Activated CD4-positive, CD25-positive, alpha-beta regulatory T cell treated with anti-CD3 and anti-CD28 coated beads, Interleukin-2, amount 50 U/mL, for 72 hours (primary cell): ENCODE measurements at places on chromosomes 4 and X.
A peak's percentile ranks its signal among the peaks of the same experiment; 100 is the strongest.

DNA sequence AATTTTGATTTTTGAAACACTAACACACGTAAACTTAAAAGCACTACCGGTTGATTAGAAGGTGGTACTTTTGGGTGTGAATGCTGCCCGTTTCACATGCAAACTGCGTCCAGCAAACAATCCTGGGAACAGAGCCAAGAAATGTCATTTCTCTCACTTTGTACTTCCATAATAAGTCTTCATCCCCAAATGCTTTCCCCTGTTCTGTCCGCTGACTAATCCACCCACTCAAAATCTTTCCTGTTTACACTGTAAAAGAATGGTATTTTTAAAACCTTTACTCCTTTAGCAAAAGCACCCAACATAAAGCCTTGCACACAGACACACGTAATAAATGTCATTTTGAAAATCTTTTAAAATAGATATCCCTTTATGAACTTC lies 39.1 kb upstream of the PDLIM5 start:
- no peak for DNase-seq

DNA sequence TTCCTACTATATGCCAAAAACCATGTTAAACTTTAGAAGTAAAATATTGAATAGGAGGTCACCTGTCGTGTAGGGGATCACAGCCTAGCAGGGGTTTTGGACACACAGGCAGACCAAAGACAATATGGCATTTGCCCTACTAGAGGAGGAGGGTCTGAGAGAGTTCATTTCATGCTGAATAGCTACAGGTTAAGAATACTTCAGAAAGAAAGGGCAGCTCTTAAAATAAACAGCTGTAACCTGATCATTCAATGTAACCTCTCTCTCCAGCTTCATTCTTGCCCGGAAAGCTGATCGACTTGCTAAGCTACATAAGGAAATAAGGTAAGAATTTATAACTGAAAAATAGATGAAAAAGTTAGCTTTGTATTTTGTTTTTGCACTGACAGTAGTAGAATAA lies 79.9 kb downstream of the MAOA start:
- no peak for DNase-seq

DNA sequence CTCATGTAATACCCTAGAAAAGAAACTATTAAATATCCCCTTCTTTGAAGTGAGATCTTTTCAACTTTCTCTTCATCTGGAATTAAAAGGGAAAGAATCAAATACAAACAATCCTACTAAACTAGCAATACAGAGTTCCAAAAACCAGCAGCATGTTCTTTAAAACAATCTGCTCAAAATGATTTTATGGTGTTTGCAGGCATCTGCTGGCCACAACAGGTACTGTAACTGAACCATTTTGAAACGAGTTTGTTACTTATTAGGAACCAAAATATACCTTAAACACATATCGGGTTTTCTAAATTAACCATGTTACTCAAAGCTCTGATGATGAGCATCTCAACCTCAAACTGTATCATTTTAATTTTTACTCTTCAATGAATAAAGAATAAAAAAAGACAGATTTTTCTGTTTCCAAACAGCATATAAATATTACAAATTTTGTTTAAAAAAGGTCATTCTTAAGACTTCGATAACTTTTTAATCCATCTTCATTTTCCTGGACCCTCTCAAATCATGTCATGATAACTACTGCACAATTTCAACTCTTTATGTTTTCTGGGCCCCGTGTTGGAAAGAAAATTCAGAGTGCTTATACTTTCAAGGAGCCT lies 56.5 kb downstream of the ARAP2 start:
- no peak for DNase-seq

- no peak for DNase-seq
Measured at GRCh38 chr4:37816006-37816405, 10.5 kb upstream of the PGM2 start.

DNA sequence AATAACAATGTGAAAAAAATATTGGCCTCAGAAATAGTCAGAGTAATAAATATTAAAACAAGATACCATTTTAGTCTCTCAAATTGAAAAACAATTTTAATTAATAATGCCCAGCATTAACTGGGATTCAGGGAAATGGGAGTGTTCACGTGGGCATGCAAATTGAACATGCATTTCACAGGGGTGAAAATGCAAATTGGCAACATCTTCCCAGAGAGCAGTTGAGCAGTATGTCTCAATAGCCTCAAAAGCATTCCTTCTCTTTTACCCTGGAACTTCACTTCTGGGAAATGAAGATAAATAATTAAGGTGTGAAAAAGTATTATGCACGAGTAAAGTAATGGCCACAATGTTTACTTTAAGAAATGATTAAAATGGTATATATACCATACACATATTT lies 21.3 kb downstream of the NOX1 start:
- no peak for DNase-seq

DNA sequence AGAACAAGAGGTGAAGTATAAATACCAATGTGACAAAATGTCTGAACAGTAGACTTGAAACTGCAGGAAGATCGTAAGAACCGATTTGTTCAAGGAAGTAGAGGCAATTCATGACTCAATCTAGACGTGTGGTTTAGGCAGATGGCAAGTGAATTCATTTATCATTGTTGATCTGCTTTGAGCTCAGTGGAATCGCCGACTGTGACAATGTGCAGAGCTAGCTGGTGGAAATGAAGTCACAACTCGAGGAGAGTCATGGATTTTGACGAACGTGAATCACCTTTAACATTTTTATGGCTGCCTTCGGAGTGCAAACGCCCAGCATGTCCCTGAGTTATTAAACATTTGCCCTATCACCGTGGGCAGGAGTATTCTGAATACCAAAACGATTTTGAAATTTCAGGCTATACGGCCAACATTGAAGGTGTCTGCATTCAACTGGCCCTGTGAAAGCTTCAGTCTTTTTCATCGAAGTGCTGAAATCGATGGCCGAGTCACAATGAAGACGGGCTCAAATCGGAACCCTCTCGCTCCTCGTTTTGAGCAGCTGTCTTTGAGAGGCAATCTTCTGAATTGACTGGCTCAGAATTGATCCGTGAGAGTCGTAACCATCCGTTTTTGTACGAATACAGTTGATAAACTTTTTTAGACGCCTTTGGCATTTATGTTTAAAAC lies 689 bp upstream of the OGT start:
- peak; percentile 33 for DNase-seq

GRCh38 chrX:13702111-13702789 lies 13.3 kb downstream of the RAB9A start:
- no peak for DNase-seq

DNA sequence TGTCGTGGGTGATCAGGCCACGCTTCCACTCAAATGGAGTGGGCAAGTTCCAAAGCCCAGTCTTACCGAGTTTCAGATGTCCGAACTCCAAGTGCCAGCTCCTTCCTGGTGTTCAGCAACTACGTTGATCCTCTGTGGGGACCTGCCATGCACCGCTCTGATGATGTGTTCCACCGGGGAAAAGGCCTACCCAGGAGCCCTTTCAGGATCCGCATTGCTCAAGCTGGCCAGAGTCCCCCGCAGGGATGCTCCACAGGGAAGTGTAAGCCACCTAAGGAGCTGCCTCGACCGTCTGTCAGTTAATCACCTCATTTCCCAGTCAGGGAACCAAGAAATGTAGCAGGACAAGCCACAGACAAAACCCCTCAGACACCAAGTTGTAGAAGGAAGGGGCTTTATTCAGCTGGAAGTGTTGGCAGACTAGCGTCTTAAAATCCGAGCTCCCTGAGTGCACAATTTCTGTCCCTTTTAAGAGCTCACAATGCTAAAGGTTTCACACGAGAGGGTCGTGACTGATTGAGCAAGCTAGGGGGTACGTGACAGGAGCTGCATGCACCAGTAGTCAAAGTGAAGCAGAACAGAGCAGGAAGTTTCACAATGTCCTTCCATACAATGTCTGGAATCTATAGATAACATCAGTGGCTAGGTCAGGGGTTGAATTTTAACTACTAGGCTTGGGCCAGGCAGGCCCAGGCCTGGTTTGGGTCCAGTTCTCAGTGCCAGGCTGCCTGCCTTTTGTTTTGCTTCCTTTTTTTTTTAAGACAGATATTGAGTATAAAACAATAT lies 126.2 kb upstream of the ZDHHC15 start:
- DNase-seq, result no peak

GRCh38 chrX:70033348-70034051 lies 16.2 kb downstream of the AWAT2 start:
- DNase-seq, result no peak

DNA sequence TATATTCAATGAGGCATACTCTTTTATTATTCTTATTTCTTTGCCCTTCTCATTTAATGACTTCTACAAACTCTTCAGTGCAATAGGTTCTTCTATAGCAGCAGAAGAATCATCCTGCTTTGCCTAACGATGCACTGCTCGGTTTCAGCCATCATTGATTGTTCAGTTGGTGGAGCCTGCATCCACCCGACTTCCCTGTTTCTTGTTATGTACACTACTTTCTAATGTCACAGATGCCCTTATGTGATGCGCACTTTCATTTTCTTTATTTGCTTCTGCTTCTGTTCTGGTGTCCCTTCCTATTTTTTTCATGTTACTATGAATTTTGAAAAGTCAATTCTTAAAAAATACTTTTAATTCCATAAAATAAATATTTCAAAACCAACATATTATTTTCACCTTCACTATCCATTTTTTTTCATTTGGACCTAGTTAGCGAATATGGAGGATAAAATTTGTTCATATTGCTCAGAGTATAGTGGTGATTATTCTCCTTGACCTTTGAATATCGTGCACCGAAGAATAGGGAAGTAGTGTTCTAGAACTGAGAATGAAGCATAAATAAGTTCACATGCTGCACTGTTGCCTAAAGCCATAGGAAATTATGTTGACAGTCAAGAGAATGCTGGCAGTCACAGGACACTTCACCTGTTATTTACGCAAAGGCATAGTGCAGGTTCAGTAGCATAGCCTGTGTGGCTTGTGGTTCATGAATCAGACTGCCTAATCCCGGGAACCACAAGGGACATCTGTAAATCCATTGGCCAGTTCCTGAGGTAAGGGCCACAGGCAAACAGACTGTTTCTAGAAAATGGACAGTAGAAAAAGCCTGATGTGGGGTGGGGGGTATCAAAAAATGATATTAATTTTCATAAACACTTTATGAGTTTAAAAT lies 21.3 kb upstream of the SFRP2 start:
- DNase-seq, result no peak

- no peak for DNase-seq
Measured at GRCh38 chr4:95409750-95410149, 139.0 kb downstream of the UNC5C start.

DNA sequence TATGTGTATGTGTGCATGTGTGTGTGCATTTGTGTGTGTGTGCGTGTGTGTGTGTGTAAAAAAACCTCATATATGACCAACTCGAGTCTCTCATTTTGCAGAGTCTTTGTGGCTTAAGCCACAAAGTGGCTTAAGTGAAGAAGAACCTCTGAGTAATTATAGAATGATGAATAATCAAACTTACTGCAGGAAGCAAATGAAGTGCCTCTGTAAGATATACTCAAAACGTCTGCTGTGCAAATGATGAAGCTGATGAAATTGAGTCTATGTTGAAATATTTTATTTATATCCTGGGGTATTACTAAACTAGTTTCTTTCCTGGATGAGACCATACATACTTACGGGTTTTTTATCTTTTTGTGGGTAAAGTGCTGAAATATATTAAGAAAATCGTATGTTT lies 1198.7 kb downstream of the PCDH7 start:
- DNase-seq, result no peak

DNA sequence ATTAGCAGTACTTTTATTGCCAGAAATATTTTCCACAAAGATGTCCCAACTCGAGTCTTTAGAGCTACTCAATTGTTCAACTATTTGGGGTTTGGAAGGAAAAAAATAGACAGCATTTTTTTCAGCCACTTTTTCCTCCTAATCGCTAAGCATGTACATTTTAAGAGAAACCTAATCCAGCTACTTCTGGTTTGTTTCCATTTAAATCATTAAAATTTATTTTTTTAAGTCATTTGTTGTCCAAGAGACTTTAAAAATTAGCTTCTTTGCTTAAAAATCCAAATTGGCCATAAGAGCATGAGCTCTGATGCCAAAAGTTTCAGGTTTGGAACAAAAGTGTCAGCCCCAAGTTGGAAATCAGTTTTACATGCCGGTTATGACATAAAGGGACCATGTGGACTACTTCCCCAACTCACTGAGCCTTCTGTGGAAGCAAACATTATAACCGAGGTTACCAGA lies 186.3 kb upstream of the INTU start:
- no peak for DNase-seq

DNA sequence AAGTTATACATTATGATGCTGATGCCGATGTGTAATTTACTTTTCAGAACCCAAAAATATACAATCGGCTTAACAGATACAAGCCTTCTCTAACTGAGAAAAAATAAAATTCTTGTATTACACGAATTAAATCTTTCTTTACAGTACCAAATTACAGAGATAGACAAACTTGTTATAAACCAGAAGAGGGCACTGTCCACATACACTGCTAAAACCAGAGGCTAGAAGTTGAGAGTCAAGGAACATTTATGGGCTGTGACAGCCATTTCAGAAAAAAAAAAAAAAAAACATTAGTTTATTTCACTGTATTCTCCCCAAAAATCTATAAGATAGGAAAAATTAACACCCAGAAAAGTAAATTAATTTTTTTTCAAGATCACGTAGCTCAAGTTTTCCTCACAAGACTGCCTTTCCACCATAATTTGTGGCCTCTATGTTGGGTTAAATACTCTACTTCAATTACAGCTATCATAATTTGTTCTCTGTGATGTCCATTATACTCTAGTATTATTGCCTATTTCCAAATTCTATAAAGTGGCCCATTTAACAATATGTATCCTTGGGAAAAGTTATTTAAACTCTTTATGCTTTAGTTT lies 12.0 kb downstream of the EREG start:
- no peak for DNase-seq

DNA sequence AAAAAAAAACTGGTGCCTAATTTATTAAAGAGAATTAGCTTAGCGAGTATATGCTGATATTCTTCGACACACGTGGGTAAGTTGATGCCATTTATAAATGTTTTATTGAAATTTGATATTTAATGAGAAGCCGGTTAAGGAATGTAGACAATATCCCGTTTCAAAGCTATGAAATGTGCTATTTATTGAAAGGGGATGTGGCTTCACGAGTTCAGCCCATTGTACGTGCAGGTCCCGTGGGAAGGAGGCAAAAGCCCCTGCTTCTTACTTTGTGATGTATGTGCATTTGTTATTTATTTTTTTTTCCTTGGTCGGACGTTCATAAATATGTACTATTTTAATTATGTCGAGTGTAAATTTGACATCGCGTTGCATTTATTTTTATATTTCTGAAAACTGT lies 20.2 kb downstream of the SHOX start:
- no peak for DNase-seq

- no peak for DNase-seq
Measured at GRCh38 chr4:106021737-106022410, 126.6 kb downstream of the NPNT start.

DNA sequence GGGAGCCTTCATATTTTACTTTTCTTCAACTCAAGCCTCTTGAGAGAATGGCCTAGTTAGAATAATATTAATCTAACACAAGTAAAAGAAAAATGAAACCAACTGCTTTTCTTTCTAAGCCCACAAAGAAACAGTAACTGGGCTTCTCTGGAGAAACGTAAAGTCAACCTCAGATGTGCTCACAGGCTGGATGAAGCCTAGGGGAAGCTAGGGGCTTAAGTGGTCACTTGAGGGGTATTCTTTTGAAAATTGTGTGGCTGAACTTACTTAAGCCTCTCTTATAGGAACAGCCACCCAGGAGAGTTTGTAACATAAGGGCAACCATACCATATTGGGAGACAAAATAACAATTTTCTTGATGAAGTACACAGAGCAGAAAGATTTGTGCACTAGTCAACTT lies 279.0 kb downstream of the SPRY1 start:
- no peak for DNase-seq

GRCh38 chrX:55523356-55523755 lies 33.7 kb upstream of the USP51 start:
- DNase-seq, result no peak

- no peak for DNase-seq
Measured at GRCh38 chrX:118545510-118545909, 49.9 kb downstream of the DOCK11 start.
